Mammary epithelial cell (primary cell): ENCODE measurements at places on chromosomes 5 and 9.

- no peak for DNase-seq
Observed at GRCh38 chr5:87347841-87348240, 64.9 kb downstream of the CCNH start.

DNA sequence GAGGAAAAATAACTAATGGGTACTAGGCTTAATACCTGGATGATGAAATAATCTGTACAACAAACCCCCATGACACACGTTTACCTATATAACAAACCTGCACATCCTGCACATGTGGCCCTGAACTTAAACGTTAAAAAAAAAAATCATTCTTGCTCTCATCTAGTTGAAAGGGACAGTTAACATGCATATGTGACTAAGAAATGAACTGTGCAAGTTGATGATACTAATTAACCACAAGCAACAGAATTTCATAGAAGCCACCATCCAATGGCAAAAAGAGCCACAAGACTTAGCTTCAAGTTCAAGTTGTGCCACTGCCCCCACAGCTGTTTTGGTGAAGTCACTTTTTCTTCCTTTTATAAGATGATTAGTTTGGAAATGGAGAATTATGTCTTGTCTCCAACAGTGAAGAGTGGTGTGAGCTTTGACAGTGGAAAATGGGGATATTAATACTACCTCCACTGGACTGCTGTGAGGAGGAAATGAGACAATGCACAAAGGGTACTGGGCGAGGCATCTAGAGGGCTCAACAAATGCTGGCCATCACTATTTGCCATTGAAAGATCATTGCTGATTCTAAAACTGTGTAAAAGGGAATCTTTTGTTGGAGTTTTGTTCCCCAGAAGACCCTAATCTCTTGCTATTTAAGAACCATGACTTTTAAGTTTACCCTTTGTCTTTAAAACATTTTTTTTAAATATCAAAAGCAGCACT, 202.1 kb downstream of the EBF1 start:
- DNase-seq: no peak

DNA sequence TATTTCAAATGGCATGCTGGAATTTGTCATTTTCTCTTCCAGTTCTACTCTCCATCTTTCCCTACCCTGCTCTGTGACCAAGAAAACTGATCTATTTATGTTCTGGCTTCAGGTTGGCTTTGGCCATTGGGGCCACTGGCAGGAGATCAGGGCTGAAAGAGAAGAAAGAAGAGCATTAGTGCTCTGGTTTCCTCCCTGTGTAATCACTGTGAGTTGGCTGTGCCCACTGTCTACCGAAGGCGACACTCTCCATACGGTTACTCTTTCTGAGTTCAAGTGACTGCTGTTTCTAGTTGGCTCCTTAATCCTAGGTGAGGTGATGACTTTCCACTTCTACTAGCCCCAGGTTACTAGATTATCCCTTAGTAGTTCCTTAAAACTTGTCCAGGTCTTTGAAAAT, 372.6 kb downstream of the PRELID2 start:
- DNase-seq: no peak

GRCh38 chr5:157594675-157595459, 19.3 kb upstream of the ADAM19 start:
- DNase-seq: no peak

GRCh38 chr5:124951661-124952060, 205.2 kb upstream of the ZNF608 start:
- no peak for DNase-seq

- no peak for DNase-seq
Observed at GRCh38 chr5:148632255-148633066, 21.9 kb downstream of the HTR4 start.

DNA sequence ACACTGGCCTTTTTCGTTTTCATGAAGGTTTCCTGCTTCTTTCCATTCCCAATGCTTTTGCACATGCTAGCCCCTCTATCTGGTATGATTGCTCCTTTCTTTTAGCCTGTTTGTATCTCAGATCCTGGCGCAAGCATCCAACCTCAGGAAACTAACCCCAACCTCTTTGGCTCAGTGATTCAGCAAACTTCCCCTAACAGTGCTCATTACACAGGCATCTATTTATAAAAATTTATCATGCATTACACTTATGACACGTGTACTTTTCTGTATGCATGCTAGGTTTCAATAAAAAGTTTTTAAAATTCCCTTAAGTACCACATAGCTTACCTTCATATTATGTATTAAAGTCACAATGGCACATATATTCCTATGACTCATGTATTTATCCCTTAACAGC, 218.9 kb downstream of the EPB41L4A start:
- no peak for DNase-seq

- no peak for DNase-seq
Observed at GRCh38 chr5:8807636-8808035, 738.2 kb downstream of the SEMA5A start.

- DNase-seq: peak; percentile 72
Observed at GRCh38 chr5:122236270-122237040, 75.6 kb upstream of the SNCAIP start.

- peak; percentile 8 for DNase-seq
Observed at GRCh38 chr5:102561894-102562760, 63.3 kb upstream of the SLCO6A1 start.

DNA sequence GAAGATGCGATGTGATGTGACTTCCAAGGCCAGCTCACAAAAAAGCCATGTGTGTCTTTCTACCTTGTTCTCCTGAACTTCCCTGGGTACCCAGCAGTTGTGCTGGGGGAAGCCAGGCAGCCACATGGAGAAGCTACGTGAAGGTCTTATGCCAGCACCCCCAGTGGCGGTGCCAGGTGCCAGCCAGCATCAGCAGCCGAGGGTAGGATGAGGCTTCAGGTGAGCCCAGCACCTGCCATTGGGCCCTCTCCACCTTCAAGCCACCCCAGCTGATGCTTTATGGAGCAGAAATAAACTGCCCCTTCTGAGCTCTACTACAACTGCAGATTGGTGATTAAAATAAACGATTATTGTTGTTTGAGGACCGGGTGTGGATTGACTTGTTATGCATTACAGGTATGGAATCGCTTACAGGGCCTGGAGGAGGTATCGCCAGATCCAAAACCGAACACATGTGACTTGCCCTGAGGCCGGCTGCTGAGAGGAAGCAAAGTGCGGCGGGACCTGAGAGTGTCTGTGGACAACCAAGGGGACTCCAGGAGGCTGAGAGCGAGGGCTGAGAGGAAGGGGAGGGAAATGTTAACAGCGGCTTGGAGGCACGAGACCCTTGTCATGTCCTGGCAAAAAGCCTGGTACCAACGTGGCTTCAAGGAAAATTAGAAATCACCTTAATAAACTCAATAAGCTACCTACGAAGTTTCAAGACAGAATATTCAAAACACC, 36.0 kb upstream of the OLFM1 start:
- DNase-seq: no peak

DNA sequence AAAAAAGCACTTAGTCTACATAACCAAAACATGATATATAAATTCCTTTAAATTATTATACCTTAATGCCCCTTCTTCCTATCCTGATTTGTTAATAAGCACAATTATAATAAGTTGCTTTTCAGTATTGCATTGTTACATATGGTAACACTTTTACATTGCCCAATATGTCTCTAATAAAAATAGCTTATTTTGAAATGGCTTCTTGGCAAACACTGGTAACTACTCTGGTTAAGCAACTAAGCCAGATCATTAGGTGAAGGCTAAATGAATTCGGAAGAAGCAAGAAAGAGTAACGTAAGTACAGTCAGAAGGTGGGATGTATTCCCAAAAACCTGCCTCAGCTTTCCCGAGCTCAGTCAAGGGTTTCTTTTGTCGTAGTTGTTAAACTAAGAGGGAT, 85.3 kb downstream of the TTC39B start:
- DNase-seq: no peak

- DNase-seq: no peak
Observed at GRCh38 chr9:104080983-104081382, 13.1 kb upstream of the SMC2 start.

GRCh38 chr9:123455187-123455586, 99.2 kb downstream of the CRB2 start:
- DNase-seq: no peak

DNA sequence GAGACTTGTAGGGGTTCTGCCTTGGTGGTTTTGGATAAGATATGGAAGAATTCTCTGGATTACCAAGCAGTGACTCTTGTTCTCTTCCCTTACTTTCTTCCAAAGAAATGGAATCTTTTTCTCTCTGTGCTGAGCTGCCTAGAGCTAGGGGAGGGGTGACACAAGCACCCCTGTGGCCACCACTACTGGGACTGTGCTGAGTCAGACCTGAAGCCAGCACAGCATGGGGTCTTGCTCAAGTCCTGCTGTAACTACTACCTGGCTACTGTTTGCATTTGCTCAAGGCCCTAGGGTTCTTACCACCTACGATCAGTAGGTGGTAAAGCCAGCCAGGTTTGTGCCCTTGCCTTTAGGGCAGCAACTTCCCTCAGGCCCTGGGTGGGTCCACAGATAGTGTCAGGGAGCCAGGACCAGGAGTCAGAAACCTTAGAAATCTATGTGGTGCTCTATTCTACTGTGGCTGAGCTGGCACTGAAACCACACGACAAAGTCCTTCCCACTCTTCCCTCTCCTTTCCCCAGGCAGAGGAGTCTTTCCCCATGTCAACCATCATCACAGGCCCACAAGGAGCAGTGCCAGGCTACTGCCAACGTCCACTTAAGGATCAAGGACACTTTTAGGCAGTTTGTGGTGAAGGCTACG, 53.8 kb downstream of the SREK1 start:
- no peak for DNase-seq

DNA sequence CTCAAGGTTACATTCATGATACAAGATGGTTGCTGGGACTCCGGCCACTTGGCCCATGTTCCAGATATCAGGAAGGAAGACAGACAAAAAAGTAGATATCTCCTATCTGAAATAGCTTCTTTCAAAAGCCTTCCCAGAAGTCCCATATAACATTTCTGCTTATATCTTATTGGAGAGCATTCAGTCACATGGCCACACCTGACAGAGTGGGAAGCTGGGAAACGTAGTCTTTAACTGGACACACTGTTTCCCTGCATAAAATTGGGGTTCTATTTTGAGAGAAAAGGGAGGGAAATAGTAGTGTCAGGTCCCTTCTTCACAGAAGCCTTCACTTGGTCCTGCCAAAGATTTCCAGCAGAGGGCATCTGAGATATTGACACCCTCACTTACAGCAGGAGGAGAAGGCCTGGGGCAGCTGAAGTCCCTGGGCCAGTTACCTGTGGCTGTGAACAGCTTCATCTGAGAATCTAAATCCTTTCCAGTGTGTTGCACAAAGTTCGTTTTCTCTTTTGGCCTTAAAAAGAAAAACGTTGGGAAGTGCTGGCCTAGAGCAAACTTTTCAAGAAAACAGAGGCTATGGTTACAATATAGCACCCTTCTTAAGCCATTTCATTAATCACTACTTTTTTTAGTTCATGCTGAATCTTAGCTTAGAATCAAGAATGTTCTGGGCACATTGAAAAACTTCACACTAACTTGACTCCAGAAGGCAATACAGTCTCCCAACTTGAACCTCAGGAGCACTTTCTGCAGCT, 33.5 kb downstream of the SPEF2 start:
- peak; percentile 33 for DNase-seq
